ENCODE measurements at places on chromosomes 5 and 9.
A peak's percentile ranks its signal among the peaks of the same experiment; 100 is the strongest.

DNA sequence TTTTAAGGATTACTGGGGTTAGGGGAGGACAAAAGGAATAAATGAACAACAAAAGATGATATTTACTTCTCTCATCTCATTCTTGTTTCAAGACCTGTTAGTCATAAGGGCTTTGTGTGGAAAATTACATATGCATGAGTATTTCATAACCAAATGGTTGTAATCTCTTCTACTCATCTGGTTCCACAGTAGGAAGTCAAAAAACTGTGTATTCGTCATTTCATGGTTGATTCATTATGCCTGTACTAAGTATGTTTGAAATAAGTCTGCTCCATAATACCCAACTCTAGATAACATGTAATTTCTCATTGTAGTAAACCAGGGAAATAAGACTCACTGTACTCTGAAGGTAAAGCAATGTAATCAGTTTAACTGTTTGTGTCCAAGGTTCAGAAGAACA is 212.9 kb downstream of the ARRDC3 start:
- no peak for DNase-seq

- no peak for DNase-seq
Observed at GRCh38 chr5:141095263-141095641, 837 bp downstream of the PCDHB2 start.

DNA sequence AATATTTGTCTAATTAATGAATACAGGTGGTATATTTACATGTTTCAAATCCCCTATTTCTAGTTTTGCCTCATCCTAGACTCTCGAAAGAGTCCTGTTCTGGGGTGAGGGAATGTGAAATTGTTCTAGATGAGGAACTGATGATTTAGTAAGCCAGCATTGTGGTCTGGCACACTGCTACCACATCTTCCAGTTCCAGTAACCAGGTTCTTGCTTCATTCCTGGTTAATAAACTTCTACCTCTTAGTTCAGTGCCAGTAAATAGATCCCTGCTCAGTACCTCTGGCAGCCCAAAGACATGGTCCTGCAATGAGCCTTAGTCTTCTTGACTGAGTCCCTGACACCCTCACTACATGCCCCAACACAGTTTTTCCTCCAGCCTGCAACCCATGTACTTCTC is 207.7 kb downstream of the SREK1 start:
- no peak for DNase-seq

- no peak for DNase-seq
Observed at GRCh38 chr5:90612919-90613318, 54.3 kb downstream of the ADGRV1 start.

DNA sequence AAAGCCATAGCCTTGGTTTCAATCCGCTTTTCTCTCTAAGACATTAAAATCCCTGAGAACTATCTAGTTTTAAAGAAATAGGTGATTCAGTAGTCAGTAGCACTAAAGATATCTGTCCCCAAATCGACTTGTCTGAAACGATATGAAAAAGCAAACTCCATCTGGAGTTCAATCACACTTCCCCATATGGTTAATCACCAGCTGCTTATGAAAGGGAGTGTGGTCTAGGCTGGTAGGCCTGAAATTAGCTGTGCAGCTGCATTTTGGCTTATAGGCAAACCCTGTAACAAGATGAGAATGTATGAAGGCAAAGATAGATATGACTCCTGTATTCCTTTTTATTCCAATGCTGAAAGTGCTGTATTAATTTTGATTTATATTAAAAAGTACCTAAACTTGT is 65.9 kb downstream of the DMRTA1 start:
- no peak for DNase-seq

- DNase-seq = peak; percentile 47
Observed at GRCh38 chr9:127942216-127943010, 4.8 kb upstream of the DPM2 start.

DNA sequence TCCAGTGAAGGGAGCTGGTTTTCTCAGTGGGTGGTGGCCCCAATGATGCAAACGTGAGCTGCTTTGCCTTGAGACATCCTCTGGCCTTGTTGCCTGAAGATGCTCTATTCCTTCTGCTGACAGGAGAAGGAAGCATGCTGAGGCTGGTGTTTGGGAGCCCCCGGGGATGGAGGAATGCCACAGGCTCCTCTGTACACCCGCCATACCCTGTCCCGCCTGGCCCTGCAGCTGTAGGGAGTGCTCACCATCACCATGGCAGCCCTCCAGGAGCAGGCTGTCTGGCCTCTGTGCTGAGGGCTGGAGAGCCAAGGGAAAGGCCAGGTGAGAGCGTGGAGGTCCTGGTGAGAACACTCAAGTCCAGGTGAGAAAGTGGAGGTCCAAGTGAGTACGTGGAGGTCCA is 134.4 kb downstream of the MRPL36 start:
- no peak for DNase-seq

- no peak for DNase-seq
Observed at GRCh38 chr9:123469282-123469681, 113.3 kb downstream of the CRB2 start.

GRCh38 chr5:107670087-107670931 is 428 bp downstream of the EFNA5 start:
- DNase-seq = peak; percentile 11

DNA sequence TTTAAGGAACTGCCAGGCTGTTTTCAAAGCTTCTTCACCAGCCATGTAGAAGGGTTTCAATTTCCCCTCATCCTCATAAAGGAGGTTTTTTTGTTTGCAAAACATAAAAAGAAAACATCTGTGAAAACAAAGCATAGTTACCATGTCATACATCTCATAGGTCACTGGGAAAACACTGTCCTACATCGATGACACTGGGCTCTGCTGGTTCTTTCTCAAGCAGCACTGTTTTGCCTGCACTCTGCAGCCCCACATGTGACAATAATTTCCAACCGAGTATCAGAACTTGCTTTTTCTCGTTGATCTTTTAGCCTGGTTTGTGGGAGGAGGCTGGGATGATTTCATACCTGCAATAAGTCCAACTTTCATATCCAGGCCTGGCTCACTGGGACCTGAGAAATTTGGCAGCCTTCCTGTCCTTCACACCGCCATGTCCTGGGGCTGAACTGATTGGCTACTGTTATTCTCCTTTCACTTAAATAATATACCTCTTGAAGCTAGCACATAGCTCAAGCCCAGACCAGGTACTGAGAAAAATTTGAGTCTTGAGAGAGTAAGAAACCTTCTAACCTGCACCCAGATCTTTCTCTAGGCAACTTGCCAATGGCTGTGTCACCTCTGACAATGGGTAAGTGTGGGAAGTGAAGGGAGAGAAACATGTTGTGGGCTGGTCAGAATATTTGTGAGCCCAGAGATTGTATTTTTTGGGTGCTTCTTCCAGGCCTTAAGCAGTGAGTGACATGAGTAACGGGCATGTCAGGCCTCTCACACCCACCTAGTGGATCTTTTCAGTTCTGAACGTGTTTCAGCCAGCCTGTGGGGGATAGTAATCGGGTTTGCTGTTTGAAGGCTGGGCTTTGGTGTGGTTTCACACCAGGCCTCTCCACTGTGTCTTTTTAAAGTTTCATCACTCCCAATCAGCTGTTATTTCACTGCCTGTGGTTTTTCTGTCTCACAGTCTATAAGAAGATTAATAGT is 502.8 kb downstream of the NTRK2 start:
- no peak for DNase-seq

GRCh38 chr9:111064160-111064837 is 26.0 kb upstream of the LPAR1 start:
- DNase-seq = no peak

DNA sequence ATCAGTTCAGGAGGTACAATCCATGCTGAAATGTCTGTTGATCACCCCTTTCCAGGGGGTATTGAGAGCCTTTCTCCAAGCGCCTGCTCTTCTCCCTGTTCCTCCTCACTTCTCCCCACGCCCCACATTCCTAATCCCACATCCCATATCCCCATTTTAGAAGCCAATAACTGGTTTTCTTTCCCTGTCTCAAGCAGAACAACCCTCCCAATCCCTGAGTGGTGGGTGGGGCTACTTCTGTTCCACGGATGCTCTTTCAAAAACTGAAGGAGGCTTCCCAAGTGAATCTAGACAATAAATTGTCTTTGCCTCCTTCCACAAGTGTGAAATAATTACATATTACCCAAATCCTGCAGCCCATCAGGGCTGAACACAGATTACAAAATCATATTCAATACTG is 77.0 kb upstream of the SEMA6A start:
- DNase-seq = no peak

DNA sequence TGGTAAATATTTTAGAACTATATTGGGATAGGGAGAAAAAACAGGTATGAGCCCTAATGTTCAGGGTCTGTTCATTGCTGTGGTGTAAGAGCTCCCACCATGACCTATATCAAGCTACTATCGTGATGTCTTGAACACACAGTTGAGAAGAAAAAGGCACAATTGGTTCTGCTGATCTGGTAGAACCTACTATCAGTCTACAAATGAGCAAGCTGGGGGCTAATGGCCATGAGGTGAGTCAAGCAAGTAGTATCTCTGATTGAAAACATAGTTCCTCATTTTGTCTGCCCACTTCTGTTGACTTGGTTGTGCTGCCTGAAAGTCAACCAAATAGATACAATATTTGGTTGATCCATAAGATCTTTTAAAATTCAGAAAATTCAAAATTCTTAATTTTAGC is 1026.3 kb downstream of the CDH12 start:
- DNase-seq = no peak

- no peak for DNase-seq
Observed at GRCh38 chr5:30856242-30856641, 337.2 kb upstream of the CDH6 start.

DNA sequence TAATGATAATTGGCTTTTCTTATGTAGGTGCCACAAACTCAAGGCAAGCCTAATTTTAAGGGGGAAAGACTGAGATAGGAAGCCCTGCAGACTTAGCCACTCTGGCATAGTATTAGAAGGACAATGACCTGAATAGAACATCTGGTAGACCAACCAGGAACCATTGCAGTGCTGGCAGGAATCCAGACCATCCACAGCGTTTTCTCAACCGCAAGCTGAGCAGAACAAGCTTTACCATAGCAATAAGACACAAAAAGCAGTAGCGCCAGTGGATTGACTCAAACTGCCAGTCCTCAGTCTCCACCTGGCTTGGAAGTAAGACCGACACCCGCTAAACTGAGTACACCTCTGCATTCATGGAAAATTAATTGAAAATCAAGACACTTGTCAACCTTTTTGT is 141.3 kb upstream of the LPAR1 start:
- DNase-seq = no peak

DNA sequence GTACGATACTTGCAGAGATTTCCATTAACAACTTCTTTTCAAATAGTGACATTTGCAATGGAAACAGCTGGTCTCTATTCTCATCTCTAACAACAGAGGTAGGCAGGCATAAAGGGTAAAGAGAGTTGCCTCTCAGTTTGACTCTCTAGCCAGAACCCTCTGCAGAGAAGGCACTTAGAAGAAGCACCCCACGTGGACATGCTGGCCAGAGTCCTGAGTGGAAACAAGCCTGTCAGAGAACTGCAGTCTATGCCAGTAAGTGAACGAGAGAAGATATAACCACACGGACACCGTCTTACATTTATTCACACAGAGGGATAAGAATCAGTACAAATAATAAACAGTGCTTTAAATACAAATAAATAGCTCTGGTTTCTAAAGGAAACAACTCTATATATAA is 11.0 kb upstream of the LHX6 start:
- DNase-seq = no peak

DNA sequence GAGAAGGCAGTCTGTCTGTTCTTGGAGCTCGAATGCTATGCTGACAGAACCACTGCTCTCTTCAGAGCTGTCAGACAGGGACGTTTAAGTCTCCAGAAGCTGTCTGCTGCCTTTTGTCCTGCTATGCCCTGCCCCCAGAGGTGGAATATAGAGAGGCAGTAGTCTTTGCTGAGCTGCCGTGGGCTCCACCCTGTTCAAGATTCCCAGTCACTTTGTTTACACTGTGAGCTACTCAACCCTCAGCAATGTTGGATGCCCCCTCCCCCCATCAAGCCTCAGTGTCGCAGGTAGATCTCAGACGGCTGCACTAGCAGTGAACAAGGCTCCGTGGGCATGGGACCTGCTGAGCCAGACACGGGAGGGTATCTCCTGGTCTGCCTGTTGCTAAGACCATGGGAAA is 344.2 kb downstream of the TMEM161B start:
- no peak for DNase-seq

DNA sequence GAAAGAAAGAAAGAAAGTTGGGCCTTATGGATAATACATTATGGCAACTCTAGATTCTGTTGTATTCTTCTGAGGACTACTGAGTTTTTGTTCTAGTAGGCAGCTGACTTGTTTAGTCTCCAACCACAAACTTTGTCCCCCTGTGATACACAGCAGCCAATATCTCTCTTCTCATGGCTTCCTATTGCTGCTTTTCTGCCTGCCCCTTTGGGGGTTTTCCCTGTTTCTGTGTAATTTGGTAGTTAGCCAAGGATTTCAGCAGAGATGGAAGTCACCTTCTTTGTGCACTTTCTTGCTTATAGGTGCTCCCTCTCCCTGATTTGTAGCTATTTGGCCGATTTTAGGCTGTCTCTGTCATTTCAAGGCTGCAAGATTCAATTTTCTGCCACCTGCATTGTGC is 109.6 kb downstream of the FGF1 start:
- no peak for DNase-seq

DNA sequence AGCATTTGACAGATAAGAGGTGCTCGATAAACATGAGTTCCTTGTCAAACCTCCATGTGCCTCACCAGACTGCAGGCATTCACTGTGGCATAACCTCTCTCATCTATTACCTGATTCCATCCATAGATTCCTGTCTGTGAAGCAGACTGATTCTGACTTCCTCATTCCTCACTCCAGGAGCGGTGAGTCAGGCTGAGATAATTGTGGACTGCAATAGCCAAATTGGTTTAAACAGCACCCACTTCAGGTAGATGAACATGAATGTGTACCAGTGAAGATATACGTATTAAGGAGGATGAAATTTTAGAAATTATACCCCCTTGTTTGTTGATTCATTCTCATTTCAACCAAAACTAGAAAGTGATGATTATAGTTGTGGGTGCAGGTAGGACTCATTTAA is 391.2 kb downstream of the HINT1 start:
- no peak for DNase-seq

GRCh38 chr9:34986540-34987047 is 3.0 kb upstream of the DNAJB5 start:
- DNase-seq = peak; percentile 34

DNA sequence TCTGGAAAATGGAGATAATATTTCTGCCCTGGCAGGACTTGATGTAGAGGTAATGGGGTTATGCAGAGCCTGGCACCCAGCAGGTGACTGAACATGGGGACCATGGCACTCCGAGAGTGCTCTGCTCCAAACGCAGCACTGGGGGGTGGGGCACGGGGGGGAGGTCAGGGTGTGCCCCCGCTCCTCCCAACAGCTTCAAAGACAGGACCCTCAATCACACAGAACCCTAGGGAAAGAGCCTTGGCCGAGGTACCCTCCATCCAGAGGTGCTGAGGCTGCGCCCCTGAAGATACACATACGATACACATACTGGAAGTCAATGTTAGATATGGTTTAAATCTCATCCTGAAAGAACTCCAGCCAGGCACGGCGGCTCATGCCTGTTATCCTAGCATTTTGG is 26.6 kb upstream of the CEP72 start:
- DNase-seq = no peak

GRCh38 chr5:142958944-142959682 is 188.9 kb downstream of the ARHGAP26 start:
- DNase-seq = no peak
